Stimulated activated CD4-positive, alpha-beta T cell treated with anti-CD3 and anti-CD28 coated beads, TNF-alpha, amount 100 ng/mL, for 1 hour (primary cell): ENCODE measurements at places on chromosomes 6 and 20.

DNA sequence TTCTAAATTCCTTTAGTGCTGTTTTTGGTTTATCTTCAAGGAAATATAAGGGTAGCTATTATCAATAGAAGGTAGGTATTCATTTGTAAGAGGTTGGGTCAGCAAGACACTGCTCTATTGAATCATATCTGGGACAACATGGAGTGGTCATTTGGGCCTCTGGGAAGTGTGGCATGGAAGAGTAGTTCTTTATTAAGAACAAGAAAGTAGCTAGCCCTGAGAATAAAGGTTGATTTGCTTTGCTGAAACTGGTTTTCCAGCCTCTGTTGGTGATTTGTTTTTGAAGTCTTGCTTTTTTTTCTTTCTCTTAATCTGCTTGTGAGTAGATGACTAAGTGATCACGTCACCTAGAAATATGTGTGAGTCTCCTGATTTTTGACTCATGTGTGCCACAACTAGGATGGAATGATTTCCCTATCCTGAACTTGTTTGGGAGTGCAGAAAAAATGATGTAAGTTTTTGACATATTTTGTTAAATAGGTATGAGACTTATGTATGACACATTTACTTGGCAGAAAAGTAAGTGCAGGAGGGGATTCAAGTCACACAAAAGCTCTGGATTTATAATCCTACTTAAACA, 381.8 kb downstream of the CENPW start:
- no peak for DNase-seq

DNA sequence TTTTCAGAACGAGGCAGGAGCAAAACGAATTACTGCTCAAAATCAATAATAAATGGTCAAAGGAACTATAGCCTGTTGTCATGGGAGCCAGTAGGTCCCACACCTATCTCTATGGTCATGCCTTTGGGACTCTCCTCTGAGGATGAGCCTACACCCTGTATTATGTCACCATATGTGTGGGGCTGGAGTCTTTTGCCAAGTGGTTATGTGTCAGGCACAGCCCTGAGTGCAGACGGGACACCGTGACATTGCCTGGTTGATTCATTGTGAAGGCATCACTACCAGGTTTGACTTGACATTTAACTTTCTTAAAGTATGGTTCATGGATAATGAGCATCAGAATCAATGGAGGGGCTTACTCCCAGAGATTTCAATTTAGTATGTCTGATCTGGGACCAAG, 23.6 kb downstream of the BMP6 start:
- DNase-seq, result no peak

DNA sequence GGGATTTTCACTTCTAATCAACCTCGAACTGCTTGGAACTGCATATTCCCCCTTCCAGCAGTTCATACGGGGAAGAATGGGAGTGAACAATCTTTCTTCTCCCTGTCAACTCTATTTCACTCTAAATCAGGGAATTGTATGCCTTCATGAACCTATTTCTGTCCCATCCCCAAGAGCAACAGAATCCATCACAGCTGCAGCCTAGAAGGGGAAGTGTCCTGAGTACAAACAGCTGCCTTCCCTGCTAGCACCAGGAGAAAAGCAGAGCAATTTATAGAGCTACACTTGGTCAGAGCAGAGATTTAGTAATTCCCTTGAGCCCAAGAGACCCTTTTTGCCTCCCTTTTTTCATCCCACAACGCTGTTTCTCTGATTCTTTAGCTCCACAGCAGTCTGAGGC, 208.4 kb downstream of the ADGRG6 start:
- DNase-seq, result no peak

DNA sequence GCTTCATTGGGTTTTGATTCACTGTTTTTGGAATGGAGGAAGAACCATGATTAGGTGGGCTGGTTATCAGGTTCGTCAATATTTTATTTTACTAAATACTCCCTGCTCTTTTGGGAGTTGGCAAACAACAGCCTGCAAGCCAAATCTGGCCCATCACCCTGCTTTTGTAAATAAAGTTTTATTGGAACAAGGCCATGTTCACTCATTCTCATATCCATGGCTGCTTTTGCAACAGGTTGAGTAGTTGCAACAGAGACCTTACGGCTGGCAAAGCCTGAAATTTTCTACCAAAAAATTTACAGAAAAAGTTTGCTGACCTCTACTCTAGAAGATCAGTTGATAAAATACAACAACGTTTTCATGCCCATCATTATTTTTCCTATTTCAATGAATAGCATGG, 45.1 kb downstream of the SYTL3 start:
- no peak for DNase-seq

- no peak for DNase-seq
These were observed 48.9 kb downstream of the HDDC2 start for GRCh38 chr6:125252891-125253290.

GRCh38 chr6:81995548-81996289, 243.2 kb upstream of the TENT5A start:
- no peak for DNase-seq

- no peak for DNase-seq
These were observed 23.9 kb upstream of the NAA20 start for GRCh38 chr20:19992996-19993908.

DNA sequence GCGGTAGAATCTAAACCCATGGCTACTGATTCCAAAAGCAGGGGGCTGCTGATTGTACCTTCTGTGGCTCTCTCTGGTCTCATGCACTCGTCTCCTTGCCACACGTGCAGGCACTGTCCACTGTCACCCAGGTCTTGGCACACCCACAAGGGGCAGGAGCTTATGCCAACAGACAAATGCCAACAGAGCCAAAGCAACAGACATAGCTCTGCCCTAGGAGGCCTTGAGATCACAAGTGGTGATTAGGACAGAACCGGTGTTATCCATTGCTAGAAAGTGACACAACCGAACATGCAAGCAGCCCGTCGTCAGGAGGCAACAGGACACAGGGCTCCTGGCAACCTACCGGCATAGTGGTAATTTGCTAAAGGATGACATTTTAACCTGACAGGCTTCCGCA, 36.8 kb upstream of the MRPS10 start:
- DNase-seq, result no peak

DNA sequence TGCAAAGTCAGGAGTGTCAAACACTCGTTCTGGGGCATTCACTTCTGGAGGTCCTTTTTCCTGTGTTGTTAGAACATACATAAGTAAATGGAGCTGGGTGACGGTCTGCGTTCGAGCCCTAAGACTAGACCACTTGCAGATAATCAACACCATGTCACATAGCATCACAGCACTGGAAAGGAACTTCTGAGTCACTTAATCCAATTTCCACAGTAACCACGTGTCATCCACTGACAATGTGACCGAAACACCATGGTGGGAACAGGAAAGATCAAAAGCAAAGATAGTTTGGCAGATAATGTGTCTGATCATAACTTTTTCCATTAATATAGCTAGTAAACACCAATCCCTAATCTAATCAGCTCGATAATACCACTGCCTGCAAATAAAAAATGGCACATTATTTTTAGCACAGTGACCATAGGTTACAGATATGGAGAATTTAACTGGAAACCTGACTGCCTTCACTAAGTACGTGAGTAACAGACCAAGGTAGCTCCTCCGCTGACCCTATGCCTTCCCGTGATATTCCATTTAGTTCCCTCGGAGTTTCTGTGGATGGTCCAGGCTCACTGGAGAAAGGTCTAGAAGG, 34.8 kb downstream of the WRNIP1 start:
- DNase-seq, result no peak

- DNase-seq, result no peak
These were observed 9.8 kb upstream of the POM121L2 start for GRCh38 chr6:27321901-27322300.

DNA sequence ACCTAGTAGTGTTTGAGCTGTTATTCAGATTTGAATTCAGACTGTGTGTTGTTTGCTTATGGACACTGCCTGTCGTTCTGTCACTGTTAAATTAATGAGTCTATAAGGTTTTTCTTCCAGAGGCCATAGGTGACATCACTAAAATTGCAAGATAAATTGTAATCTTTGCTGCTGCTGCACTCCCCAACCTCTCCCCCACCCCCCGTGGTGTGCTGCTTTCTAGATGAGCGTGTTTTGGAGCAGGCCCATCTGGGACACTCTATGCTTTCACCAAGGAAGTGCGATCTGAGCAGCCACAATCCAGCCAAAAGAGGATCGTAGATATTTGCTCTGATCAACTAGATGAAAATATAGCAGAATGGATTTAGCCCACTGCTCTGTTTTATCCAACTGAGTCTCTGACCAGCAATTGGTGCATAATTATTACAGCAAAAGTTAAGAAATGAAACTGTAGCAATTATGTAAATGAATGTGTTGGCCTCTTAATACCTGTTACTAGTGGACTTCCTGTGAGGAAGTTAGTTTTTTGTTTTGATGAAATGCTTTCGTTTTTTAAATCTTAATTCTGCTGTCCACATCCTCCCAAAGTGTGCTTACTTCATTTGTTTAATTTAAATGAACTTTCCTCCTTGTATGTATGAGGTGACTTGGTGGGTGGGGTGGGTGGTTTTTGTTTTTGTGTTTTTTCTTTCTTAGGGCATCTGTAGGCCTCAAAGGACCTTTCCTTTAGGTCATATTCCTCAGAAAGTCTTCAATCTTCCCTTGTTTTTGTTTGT, 58.1 kb downstream of the RPRD1B start:
- DNase-seq, result no peak

GRCh38 chr6:132937466-132937906, 123.1 kb downstream of the RPS12 start:
- DNase-seq, result no peak

DNA sequence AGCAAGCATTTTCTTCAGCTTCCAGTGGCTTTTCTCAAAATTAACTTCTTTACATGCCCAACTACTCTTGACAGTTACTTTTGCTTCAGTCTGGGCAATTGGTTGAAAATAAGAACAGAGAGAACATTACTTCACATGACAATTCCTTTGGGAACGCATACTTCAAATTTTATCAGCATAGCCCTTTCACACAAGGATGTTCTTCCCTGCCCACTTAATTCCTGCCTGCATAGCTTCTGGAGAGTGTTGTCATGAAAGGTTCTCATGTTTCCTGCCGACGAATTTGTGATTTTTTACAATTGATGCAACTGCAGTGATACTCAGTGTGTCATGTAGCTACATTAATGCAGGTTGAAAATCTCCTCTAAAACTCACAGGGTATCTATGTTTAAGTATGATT, 22.0 kb upstream of the SNRNP48 start:
- no peak for DNase-seq

GRCh38 chr20:54456423-54456822, 19.0 kb upstream of the DOK5 start:
- DNase-seq, result no peak

- DNase-seq, result no peak
These were observed 75.1 kb downstream of the ADGRG6 start for GRCh38 chr6:142376800-142377496.

DNA sequence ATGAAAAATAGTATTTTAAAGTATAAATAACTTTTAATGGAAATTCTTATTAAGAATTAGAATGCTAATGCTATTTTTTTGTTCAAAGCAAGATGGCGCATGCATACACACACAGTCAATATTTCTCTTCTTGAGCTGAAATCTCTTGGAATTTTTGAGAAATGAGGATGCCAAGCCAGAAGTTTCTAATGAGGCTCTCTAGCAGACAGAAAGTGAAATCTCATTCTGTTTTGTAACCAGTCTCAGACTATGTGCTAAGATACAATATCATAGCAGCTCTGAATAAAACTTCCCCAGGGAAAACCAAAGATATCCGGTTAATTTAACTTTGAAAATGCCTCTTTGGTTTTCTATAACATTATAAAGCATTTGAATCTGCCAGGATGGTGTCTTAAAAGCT, 97.2 kb upstream of the HDAC2 start:
- no peak for DNase-seq

DNA sequence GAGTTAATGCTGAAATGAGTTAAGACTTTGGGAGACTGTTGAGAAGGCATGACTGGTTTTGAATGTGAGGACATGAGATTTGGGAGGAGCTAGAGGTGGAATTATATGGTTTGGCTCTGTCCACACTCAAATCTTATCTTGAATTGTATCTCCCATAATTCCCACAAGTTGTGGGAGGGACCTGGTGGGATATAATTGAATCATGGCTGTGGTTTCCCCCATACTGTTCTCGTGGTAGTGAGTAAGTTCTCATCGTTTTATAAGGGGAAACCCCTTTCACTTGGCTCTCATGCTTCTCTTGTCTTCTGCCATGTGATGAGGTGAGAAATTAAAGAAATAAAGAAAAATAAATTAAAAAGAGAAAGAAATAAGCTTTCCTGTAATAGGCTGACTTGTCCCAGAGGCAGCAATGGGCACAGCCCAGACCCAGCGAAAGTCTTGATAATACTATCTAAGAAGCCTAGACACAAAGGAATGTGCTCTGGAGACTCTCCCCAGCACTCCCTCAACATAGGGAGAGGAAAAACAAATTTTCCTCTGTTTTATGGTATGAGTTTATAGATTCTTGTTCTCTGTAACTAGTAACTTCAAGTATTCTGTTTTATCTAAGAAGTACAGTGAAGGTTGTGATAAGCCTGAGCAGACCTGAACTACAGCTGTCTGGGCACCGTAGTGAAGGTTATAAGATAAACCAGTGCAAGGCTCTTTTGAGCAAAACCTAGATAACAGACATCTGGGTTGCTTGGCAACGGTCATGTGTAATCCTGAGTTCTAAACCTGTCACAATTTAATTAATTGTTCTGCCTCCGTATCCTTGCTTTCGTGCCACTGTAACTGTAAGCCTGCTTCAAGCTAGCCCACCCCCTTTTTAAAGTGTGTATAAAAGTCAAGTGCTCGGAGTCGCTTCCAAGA, 88.9 kb upstream of the ECI2 start:
- no peak for DNase-seq

DNA sequence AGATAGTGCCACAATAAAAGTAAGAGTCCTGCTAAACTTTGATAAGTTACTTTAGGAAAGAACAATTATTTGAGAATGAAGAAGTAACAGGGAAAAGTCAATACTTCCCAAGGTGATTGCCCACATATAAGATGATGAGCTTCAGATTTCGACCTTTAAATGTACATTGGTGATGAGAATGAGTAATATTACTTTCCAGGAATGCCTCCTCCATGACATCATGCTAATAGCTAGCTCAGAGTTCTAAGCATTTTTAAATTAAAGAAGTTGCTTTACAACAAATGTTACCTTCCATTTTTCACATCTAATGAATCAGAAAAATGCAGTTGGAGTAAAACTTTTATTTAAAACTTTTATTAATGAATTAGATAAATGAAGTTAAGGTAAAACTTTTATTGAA, 22.5 kb upstream of the OPN5 start:
- DNase-seq, result no peak

- DNase-seq, result no peak
These were observed 6.0 kb downstream of the CST2 start for GRCh38 chr20:23820493-23820892.

DNA sequence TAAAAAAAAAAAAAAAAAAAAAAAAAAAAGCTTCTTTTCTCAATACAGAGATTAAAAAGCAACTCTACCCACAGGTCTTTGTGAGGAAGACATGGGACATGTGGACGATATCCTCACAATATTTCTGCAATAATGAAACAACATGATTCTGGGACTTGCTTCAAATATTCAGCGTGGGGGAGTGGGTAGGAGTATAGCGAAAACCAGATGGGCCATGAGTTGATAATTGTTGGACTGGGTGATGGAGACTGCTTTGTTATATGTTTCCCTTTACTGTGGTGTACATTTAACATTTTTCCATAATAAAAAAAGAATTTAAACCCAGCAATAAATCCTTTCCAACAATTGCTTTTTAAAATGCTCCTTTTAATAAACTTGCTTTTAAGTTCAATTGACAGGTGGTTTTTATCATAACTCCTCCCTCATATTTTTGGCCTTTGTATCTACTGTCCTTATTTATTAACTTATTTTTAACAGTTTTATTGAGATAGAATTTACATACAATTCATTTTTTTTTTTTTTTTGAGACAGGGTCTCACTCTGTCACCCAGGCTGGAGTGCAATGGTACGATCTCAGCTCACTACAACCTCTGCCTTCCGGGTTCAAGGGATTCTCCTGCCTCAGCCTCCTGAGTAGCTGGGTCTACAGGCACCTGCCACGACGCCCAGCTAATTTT, 40.4 kb upstream of the ARFGEF2 start:
- DNase-seq, result no peak
